CD8-positive, alpha-beta memory T cell (primary cell): ENCODE measurements at places on chromosomes 3 and 15. TPM values are rescaled to one million over a fixed set of nuclear protein-coding genes. Genes with fewer than 3 reads are reported as not detected.
A peak's percentile ranks its signal among the peaks of the same experiment; 100 is the strongest.

ANKRD34C gene
- not detected for total RNA-seq

C2CD4B gene
- total RNA-seq, result not detected

C3orf85 gene
- total RNA-seq, result not detected

RHO gene
- total RNA-seq, result not detected

FBN1 gene
- 0.46 TPM for total RNA-seq

CASR gene
- not detected for total RNA-seq

DNA sequence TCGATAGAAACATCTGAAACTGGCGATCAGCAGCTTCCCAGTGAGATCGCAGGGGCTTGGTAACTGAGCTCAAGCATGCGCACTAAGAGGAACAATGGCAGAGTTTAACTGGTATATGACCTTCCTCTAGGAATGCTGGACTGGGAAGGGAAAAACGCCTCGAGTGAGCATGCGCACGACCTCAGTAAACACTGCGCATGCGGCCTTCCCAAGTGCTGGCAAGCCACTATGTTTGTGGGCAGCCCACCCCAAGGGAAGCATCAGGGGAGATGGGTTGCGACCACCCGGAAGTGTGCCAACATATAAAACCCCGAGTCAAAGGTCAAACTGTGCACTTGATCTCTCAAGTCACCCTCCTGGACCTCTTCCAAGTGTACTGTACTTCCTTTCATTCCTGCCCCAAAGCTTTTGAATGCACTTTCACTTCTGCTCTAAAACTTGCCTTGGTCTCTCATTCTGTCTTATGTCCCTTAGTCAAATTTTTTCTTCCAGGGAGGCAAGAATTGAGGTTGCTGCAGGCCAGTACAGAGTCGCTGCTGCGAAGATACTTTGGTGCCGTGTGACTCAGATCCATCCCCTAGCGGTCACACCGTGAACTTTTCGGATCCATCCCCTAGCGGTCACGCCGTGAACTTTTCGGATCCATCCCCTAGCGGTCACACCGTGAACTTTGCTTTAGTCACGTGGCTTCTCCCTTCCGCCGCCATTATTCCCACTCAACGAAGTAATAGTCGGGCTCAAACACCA lies 243.3 kb downstream of the FAM43A start:
- H3K4me3 ChIP-seq, result no peak overlapping the region
- no peaks in the 10 kb centered on the region for H3K4me1 ChIP-seq
- H3K27ac ChIP-seq, result no peak overlapping the region

DNA sequence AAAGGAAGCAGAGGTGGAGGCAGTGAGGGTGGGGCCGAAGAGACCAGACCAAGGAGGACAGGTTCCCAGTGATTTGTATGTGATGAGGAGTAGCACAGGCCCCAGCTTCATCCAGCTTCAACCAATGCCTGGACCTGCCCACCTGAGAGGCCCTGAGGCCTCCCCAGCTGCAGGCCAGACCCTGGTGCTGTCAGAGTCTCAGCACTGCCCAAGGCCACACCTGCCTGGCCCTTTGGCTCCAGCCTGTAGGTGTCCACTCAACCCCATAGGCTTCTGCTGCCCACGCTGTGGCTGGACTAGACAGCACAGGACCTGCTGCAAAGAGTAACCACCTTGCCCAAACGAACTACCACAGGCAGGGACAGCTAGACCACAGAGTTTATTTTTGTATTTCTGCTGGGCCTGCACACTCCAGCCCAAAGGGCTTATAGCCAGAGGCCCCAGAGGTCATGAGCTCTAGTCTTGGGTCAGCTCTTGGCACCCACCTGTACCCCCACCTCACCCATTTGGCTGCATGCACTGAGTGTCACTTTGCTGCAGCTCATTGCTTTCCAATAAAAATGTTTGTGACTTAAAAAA lies 81.9 kb upstream of the CDV3 start:
- no peak overlapping the region for H3K27ac ChIP-seq
- no peak for DNase-seq
- H3K4me3 ChIP-seq, result peak overlapping the region; percentile 25
- H3K36me3 ChIP-seq, result no peaks in the 10 kb centered on the region
- no peaks in the 10 kb centered on the region for H3K27me3 ChIP-seq

DNA sequence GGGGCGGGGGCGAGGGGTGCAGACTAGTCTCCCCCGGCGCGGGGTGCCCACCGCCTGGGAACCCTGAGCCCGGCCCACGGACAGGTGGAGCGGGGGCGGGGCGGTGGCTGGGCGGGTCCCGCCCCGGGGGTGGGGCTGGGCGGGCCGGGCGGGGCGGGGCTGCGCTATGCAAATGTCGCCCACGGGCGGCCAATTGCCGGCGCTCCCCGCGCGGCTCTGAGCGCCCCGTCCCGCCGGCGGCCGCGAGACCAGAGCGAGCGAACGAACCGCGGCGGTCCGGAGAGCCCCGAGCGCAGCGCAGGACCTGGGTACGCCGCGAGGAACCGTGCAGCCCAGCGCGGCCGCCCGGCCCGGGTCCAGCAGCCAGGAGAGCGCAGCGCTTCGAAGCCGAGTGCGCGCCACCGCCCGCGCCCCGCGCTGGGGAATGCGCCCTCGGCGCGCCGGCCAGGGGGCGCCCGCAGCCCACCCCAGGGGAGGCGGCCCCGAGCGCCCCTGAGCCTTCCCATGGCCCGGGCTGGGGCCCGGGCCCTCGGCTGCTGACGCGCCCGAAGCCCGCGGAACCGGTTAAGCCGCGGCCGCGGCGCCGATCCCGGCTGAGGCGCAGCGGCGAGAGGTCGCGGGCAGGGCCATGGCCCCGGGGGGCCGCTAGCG lies at the start of gene SEMA3F:
Gene SEMA3F, plus strand, starts transcription at position 485 of the 651 bp plus-strand sequence. CDS start 4,299 bp downstream, outside the sequence.
- H3K27ac ChIP-seq, result no peak within 1 kb of the TSS
- DNase-seq, result peak; percentile 68

GRCh38 chr15:62858343-62858742 lies 184.2 kb upstream of the TPM1 start:
- H3K4me3 ChIP-seq, result no peak overlapping the region
- H3K36me3 ChIP-seq, result no peaks in the 10 kb centered on the region
- peaks cover 7% of the 10 kb centered on the region for H3K27me3 ChIP-seq
- H3K27ac ChIP-seq, result no peak overlapping the region
- peaks cover 9% of the 10 kb centered on the region for H3K4me1 ChIP-seq

- no peak overlapping the region for H3K27ac ChIP-seq
- H3K4me3 ChIP-seq, result no peak overlapping the region
- DNase-seq, result no peak
- H3K4me1 ChIP-seq, result no peaks in the 10 kb centered on the region
- no peaks in the 10 kb centered on the region for H3K27me3 ChIP-seq
- no peaks in the 10 kb centered on the region for H3K36me3 ChIP-seq
Measured at GRCh38 chr3:127604546-127605165, 6.4 kb downstream of the MCM2 start.

GRCh38 chr3:191328383-191328961 lies 722 bp upstream of the CCDC50 start:
- H3K27me3 ChIP-seq, result no peaks in the 10 kb centered on the region
- H3K4me3 ChIP-seq, result peak overlapping the region; percentile 14
- DNase-seq, result no peak
- no peaks in the 10 kb centered on the region for H3K4me1 ChIP-seq

DNA sequence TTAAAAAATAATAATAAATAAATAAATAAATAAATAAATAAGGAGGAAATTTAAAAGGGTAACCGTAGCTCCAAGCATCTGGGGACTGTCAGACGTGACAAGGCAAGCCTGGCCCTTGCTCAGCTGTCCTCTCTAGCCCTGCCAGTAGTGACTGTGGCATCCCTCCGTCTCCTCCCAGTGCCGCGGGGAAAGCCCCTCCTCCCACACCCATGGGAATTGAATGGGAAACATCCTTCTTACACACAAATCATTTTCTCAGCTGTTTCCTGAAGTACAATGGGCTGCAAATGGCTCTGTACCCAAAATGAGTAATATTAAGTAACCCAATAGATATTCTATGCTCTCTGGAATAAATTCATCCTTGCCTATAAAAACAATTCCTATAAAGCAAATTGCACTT lies 101.6 kb upstream of the RAD18 start:
- H3K27me3 ChIP-seq, result no peaks in the 10 kb centered on the region
- H3K4me1 ChIP-seq, result no peaks in the 10 kb centered on the region
- no peak overlapping the region for H3K27ac ChIP-seq
- DNase-seq, result no peak
- H3K36me3 ChIP-seq, result no peaks in the 10 kb centered on the region

GRCh38 chr3:183513046-183513706 lies 42.3 kb downstream of the KLHL6 start:
- H3K27me3 ChIP-seq, result no peaks in the 10 kb centered on the region
- H3K27ac ChIP-seq, result no peak overlapping the region
- no peaks in the 10 kb centered on the region for H3K36me3 ChIP-seq
- peak; percentile 25 for DNase-seq
- H3K4me3 ChIP-seq, result no peak overlapping the region

GRCh38 chr15:81195339-81195864 lies 1.3 kb upstream of the IL16 start:
- H3K4me3 ChIP-seq, result no peak overlapping the region
- H3K36me3 ChIP-seq, result no peaks in the 10 kb centered on the region
- H3K27me3 ChIP-seq, result no peaks in the 10 kb centered on the region
- no peak overlapping the region for H3K27ac ChIP-seq
- DNase-seq, result no peak

- H3K27ac ChIP-seq, result no peak overlapping the region
- DNase-seq, result no peak
- H3K4me3 ChIP-seq, result no peak overlapping the region
- no peaks in the 10 kb centered on the region for H3K36me3 ChIP-seq
- no peaks in the 10 kb centered on the region for H3K27me3 ChIP-seq
- no peaks in the 10 kb centered on the region for H3K4me1 ChIP-seq
Measured at GRCh38 chr15:81492331-81492968, 118.4 kb upstream of the TMC3 start.

DNA sequence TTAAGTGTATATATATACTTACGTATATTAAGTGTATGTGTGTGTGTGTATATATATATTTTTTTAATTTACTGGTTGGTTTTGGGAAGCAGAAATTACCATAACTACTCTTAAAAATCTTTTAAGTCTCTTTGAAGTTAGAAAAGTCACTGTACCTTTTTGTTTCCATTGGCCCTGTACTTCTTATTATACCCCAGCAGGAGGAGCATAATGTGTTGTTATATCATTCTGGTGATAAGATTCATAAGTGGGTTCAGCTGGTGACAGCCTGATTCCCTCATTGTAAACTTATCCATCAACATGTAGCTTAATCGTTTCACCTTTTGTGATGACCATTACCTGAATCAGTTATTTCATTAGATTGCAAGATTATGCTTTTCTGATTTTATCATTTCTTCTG lies 30.8 kb downstream of the MLH1 start:
- no peak overlapping the region for H3K27ac ChIP-seq
- no peak for DNase-seq
- H3K4me3 ChIP-seq, result no peak overlapping the region
- no peaks in the 10 kb centered on the region for H3K27me3 ChIP-seq
- peaks cover 37% of the 10 kb centered on the region for H3K36me3 ChIP-seq
